ENCODE measurements at places on chromosomes 11 and 22.
A peak's percentile ranks its signal among the peaks of the same experiment; 100 is the strongest.

DNA sequence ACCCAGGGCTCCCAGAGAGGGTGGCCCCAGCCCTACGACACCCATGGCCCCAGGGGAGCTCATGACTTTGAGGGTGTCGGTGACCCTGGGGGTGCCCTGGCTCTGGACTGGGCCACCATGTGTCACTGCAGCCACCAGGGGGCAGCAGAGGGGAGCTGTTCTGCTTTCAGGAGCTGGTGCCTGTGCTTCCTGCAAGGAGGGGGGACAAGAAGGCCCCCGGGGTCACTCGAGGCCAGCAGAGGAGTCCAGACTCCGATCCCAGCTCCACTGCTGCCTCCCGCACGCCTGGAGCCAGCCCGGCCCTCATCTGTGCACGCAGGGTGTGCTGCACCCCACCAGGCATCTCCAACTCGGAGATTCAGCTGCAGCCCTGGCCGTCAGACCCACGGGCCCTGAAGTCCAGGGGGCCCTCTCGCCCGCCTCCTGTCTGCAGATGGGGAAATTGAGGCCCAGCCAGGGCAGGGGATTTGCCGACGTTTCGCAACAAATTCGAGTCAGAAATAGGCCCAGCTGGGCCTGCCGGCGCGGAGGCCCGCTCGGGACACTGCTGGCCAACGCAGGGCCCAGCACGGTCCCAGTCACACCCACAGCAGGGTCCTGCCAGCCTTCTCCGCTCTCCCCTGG lies 29.5 kb upstream of the WNT7B start:
- peak; percentile 38 for DNase-seq

- DNase-seq = no peak
Observed at GRCh38 chr22:30411780-30412179, 13.8 kb upstream of the MTFP1 start.

DNA sequence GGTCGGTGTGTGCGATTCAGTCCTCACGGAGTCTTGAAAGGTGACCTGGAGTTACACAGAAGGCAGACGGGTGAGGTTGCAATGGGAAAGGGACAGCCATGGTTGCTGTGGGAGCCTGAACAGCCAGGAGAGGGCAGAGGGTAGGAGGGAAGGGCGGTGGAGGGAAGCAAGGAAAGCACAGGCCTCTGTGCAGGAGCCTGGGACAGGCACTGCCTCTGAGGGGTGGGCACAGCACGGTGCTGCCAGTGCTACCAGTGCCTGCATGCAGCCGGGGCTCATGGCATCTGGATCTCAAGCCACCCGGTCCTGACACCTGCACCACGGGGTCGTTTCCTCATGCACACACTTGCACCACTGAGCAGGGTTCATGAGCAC lies 401.0 kb downstream of the TBC1D22A start:
- DNase-seq = no peak

DNA sequence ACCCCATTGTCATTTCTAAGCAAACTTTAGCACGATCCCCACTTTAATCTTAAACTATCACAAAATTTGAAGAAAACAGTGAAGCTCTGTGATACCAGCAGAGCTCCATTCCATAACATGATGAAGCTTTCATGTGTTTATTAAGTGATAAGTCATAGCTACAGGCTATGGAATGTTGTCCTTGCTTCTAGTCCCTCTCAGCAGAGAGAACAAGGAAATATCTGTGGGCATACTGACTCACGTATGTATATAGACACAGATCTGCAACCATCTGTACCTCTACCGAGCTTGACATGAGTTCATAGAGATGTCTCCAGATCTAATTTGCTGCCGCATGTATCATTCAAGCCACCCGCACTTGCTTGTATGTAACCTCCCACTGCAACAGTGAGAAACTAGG lies 588.9 kb downstream of the ETS1 start:
- no peak for DNase-seq

GRCh38 chr11:102064316-102064715 lies 17.1 kb downstream of the CFAP300 start:
- DNase-seq = no peak

GRCh38 chr11:96306933-96307775 lies 35.8 kb downstream of the MAML2 start:
- no peak for DNase-seq

GRCh38 chr11:130785380-130786116 lies 130.7 kb downstream of the SNX19 start:
- DNase-seq = no peak

DNA sequence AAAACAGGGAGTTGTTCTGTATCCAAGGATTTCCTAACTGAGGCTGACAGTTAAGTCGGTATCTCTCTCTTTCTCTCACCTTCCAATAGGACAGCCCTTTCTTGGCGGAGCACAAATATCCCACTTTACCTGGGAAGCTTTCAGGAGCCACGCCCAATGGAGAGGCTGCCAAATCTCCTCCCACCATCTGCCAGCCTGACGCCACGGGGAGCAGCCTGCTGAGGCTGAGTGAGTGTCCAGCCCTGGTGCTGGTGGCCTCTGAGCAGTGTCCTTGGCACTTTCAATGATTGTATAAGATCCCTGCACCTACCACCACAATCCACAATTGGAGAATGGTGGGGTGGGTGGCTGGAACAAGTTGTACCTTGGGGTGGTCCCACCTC lies 33.7 kb downstream of the CYB5R2 start:
- DNase-seq = no peak

DNA sequence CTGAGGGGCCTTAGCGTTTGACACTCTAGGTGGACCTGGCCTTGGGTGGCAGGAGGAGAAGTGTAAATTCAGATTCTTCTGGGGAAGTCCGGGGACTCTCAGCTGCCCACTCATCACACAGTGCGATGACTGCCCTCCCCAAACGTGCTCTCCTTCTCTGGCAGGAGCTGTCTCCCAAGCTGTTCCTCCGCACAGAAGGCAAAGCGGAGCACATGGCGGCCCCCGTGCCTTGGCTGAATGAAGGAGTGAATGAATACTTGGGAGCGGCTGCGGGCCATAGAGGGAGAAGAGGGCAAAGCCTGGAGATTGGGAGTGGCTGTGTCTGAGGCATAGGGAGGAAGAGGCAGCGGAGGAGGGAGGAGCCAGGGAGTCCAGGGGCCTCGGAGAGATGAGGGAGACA lies 6.9 kb upstream of the NAA40 start:
- no peak for DNase-seq

- no peak for DNase-seq
Observed at GRCh38 chr11:72840780-72841179, 26.6 kb downstream of the ATG16L2 start.

GRCh38 chr11:96707273-96707672 lies 317.5 kb downstream of the JRKL start:
- no peak for DNase-seq

DNA sequence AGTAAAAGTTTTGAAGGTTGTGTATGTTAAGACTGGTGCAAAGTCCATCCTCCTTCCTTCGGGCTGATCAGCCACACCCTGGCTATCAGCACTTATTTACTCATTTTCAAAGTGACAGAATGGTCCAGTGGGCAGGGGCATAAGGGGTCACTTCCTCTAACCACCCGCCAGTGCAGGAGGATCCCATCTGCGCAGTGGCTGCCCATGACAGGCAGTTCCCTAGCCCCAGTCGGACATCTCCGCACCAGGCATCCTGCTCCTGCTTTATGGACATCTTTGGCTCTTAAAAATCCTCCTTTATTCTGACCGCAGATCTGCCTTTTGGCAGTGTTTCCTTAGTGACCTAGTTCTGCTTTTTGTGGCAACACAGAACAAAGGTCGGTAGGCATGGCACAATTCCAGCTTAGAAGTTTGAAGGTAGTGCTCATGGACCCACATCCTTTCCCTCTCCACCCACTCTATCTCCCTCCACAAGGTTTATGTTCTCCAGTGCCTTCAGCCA lies 55.9 kb downstream of the BMAL1 start:
- DNase-seq = no peak

DNA sequence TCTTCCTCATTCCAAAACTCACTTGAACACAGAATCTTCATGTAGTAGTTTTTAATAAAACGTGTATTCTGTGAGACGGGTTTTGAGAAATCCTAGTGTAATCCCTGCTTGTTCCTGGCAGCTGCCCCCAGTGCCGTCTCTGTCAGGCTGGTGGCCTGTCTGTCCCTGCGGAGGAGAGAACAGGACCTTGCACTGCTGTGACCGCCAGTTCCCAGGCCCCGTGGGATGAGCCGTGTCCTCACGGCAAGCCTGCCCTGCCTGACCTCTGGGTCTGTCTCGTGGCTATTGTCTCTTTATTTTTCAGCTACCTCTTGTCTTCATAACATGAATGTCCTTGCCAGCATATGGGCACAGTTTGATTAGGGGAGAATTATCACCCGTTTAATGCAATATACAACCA lies 535.5 kb upstream of the B3GAT1 start:
- DNase-seq = no peak

- no peak for DNase-seq
Observed at GRCh38 chr11:9838961-9839360, 175.1 kb downstream of the SWAP70 start.

DNA sequence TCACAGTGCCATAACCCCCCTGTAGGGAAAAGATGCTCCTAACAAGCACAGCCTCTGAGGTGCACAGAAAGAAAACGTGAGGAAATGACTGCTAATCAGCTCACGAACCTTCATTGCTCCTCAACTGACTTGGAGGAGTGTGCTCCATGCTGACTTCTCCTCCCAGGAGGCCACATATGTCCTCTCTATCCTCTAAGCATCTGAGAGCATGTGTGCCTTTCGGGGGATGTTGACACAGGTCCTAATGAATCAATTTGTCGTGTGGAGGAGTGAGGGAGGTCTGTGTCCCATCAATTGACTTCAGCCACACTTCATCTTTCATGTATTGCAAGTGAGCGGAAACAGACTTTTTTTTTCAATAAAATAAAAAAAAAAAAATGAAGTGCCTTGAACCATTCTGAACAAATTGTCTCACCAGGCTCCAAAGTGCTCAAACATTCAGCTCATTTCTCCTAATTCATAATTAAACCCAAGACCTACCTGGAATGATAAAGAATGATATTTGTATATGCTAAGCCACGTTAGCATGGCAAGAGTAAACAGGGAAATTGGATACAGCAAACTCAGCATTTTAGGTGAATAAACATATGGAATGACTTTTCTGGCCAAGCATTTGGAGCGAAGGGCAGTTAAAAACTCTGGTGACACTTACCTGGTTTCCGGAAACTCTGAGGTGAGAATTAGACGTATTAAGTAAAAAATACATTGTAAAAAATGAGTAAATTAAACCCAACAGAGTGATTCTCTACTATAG lies 317.6 kb upstream of the FAT3 start:
- DNase-seq = no peak

DNA sequence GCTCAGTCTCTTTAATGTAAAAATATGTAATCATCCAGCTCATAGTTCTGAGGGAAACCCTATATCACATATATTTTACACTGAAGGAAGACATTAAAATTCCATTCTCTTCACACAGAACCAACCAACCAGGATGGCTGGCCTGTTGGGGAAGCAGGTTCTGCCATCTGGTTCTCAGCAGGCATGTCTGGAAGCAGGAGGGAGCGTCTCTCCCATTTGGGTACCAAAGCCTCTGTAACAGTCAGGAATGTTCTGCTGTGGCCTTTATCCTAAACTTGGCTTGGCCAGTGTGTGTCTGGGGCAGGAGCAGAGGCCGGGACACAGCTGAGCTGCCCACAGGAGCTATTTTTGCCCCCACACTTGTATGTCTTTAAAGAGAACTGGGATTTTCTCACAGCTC lies 29.2 kb downstream of the SGSM3 start:
- DNase-seq = no peak

DNA sequence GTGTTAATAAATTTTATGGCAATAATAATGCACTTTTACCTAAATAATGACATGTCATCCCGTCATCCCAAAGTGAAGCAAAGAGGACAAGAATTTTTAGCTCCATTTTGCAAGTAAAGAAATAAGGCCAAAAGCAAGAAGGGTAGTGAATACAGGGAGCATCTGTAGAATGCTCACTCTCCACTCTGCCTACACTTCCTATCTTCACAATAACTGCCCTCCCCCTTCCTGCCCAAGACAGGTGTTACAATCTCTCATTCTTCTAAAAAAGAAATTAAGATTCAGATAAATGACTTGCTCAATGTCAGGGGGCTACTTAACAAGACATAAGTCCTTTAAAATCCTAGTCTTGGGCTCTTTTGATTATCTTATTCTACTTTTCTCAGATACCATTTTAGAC lies 8.9 kb downstream of the RDX start:
- DNase-seq = no peak

- DNase-seq = no peak
Observed at GRCh38 chr11:25159341-25159740, 662.5 kb downstream of the LUZP2 start.

DNA sequence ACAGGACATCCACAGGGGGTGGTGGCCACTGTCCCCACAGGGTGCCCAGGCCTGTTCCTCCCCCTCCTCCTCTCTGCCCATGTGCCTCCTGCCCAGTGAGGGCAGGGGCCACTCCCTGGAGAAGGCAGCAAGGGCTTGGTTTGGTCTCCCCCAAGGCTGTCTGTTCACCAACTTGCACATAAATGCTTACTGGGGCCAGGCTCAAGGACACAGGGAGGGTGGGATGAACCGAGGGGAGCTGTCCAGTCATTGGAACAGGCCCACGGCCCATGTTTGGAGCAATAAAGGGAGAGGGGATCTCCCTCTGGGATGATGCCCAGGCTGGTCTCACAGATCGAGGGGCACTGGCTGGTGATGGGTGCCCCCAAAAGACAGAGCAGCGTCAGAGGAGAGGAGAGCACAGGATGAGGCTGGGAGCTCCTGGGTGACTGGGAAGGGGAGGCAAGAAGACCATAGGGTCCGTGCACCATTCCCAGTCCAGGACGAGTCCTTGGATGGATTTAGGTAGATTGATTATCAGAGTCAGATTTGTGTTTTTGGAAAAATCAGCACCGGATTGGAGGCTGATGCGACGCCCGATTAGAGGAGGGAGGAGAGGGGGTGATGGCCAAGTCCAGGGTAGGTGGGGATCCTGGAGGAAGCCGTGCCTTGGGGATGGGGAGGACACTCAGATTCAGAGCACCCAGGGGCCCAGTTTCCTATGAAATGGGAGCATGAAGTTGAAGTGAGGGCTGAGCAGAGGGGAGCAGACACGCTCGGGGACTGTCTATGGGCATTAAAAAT lies 1.1 kb downstream of the IGLL5 start:
- no peak for DNase-seq

- no peak for DNase-seq
Observed at GRCh38 chr11:68439355-68440065, 21.0 kb upstream of the PPP6R3 start.

DNA sequence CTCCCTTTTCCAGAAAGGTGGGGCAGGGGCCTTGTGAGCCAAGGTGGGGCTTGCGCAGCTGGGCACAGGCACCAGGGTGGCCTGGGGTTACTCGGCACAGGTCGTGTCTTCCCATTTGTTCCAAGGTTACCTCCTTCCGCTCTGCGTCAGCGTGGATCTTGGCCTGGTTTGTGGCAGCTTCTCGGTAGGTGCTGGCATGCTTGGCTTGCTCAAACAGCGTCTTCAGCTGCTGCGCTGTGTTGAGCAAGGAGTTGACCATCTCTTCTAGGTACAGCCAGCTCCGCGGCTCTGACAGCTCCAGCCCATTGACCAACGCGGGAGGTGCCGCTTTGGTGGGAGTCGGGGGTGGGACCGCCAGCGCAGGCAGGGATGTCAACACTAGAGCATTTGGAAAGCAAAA lies 20.6 kb downstream of the DEAF1 start:
- no peak for DNase-seq

DNA sequence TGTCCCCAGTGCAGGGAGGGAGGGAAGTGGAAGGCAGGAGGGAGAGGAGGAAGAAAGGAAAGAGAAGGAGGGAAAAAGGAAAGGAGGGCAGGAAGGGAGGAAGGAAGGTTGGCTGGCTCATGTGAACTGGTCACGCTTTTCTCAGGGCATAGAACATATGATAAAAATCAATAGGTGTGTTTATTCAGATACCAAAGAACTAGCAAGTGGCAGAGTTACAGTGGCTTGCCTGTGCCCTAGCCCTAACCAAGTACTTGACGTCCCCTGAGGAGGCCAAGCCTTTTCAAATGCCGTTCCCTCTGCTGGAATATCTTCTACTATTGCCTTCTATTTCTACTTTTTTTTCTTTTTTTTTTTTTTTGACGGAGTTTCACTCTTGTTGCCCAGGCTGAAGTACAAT lies 33.5 kb downstream of the CHRDL2 start:
- no peak for DNase-seq
